ENCODE measurements at places on chromosomes 1 and 21.

DNA sequence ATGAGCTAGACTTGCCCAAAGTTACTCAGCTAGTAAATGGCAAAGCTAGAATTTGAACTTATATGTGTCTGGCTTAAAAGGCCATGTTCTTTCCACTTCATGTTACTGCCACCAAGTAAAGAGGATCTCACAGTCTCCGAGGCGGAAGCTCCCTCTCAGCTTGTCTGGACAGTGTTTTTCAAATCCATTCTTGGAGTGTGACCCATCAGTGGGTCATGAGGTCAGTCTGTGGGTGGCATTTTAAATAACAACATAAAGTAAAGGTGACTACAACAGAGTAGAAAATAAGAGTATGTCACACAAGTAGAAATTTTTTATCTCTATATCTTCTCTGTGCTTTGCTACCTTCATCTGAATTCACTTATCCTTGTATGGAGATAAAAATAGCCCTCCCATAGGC, 3.2 kb upstream of the HMGB4 start:
- no peak for DNase-seq

DNA sequence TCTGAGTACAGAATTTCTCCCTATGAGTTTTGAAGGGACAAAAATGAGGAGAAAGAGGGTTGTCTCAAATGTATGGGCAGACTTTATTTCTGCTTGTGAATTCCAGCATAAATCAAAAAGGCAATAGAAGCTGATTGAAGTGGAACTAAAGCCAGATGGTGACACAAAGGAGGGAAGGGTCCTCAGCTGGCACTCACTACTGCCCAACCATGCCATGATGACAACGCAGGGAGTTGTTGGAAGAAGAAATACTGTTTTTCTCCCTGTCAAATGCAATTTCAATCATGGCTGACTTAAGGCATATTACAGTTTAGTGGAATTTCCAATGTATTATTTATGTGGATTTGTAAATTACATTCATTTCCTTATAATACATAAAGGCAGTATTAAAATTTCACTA, 805.8 kb downstream of the ADGRL2 start:
- no peak for DNase-seq

- no peak for DNase-seq
Measured at GRCh38 chr1:246641394-246641793, 75.1 kb downstream of the CNST start.

DNA sequence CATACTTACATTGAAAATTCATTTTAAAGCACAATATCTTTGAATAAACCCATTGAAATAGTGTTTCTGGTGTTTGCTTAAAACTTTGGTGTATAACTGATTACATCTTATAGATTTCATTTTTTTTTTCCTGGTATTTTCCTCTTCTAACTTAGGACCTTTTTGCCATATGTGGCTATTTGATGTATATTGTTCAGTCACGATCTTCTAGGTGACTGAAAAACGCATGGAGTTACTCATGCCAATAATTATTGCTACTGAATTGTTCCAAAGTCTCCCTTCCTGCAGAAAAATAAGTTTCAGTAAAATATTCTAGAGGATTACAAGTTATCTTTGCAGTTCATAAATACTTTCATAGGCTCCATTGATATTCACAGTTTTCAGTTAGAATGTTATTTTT, 22.9 kb upstream of the C1orf105 start:
- no peak for DNase-seq

GRCh38 chr1:77282187-77282865, 507 bp downstream of the AK5 start:
- peak; percentile 29 for DNase-seq

- no peak for DNase-seq
Measured at GRCh38 chr1:71236503-71236902, 155.7 kb upstream of the ZRANB2 start.

Data from stimulated activated CD4-positive, alpha-beta T cell treated with anti-CD3 and anti-CD28 coated beads, Interleukin-4, amount 100 ng/mL, for 4 hours (primary cell).